Bone marrow (tissue), 2 donors: ENCODE measurements at places on chromosomes 7 and 10.

DNA sequence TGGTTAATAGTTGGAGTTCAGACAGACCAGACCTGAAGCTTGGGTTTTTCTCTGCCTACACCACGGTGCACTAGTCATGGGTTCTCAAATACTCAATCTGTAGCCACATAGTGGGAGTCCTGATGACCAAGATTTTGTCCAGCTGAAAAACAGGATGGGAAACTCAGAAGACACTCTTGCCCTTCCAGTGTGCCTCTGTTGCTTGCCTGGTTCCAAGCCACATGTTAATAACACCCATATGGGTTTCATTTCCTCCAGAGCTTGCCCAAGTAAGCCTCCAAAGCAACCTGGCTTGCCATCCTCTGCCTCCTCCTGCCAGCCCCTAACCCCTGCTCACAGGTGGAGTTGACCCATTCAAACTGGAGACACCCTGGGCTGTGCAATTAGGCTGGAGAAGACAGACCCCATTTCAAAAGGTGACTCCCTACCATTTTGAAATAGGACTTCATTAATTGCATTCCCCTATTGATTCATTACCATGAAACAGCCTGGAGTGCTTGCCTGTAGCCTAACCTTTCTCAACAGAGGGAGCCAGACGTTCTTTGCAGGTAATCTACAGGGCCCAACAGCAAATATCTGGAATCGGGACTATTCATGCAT is 108.0 kb upstream of the HABP2 start:
- DNase-seq: no peak

- no peak for DNase-seq
Measured at GRCh38 chr10:116198676-116199035, 74.3 kb downstream of the GFRA1 start.

DNA sequence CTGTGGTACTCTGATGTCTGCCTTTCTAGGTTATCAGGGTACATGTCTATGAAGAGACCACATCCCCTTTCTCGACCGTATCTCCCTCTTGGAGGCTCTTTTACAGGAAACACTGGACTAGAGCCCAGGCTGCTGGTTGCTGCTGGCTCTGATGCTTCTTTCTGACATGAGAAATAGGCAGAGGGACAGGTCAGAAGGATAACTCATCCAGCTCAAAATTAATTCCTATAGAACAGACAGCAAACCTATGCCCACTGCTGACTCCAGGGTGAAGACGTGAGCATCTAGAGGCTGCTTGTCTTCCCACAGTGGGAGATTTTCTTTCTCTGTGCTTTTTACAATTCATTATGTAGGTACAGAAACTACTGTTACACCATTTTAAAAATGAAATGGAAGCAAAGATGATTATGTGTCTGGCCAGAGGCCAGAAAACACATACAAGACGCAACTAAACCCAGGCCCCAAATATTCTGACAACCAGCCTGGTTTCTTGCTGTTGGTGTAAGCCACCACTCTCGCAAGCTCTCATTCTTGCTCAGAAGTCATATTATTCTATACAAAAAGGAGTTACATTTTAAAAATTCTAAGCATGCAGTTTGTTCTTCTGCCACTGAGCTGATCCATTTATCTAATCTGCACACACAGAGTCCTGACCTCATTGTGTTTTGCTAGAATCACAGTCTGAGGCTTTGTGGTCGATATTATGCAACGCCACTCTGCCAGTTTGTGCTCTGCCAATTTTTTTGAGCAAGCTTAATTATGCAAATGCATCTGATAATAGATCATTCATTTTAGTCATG is 424.3 kb downstream of the KIF20B start:
- DNase-seq: no peak

DNA sequence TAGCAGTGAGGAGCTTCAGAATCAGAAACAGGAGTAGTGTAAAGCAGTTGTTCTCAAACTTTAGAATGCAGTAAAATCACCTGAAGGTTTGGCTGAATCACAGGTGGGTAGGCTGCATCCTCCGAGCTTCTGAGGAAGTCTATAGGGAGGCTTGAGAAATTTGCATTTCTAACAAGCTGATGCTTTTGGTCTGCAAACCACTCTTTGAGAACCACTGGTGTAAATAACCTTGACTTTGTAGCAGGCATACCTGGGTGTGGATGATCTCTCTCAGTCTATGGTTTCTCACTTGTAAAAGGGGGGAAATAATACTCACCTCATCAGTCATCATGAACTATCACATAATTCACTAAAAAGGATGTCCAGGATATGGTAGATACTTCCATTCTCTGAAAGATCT is 118.1 kb downstream of the SRI start:
- DNase-seq: no peak

DNA sequence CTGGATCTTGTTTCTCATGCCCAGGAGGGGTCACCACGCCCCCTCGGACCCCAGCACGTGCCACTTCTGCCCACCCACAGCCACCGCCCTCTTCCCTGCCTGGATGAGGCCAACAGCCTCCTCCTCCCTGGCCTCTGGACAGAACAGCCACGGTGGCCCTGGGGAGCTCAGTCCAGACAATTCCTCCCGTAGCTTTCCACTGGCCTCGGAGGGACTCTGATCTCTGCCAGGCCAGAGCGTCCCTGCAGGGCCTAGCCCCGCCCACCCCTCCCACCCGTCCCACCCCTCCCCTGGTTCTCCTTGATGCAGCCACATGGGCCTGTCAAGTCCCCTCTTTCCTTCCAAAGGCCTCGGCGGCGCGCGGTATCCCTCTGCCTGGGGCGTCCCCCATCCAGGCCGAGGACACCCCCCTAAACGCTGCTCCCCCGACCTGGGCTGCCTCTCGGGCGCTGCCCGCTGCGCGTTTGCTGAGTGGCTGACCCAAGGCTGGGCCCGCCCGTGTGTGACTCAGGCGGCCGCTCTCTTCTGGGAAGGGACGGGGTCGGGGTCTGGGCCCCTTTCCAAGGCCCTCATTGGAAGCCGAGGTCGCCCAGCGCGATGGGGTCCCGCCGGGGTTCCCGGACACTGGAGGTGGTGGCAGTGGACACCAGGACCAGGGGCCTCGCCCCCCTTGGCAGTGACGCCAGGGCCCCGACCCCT is 557 bp downstream of the TMEM120A start:
- DNase-seq: peak; percentile 47

GRCh38 chr7:158443688-158444483 is 143.7 kb downstream of the PTPRN2 start:
- DNase-seq: no peak

GRCh38 chr7:106788637-106789036 is 76.4 kb upstream of the PIK3CG start:
- DNase-seq: no peak

- no peak for DNase-seq
Measured at GRCh38 chr7:38186593-38187314, 8.7 kb downstream of the STARD3NL start.

GRCh38 chr10:4684434-4684833 is 141.6 kb upstream of the AKR1E2 start:
- DNase-seq: no peak

DNA sequence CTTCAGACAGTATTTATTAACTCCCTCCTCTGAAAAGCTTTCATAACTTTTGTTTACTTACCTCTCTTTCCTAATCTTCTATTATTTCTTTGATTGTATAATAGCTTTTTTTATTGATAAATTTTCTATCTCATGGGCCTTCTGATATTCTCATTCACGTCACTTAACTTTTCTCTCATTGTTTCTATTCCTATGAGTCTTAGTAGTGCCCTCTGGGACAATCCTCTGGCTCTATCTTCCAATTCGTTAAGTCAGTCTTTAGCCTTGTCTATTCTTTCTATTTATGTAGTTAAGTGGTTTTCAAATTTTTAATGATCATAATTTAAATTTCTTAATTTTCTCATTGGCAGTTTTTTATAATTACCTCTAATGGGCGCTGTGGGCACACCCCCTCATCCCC is 6.4 kb upstream of the ELMO1 start:
- no peak for DNase-seq

DNA sequence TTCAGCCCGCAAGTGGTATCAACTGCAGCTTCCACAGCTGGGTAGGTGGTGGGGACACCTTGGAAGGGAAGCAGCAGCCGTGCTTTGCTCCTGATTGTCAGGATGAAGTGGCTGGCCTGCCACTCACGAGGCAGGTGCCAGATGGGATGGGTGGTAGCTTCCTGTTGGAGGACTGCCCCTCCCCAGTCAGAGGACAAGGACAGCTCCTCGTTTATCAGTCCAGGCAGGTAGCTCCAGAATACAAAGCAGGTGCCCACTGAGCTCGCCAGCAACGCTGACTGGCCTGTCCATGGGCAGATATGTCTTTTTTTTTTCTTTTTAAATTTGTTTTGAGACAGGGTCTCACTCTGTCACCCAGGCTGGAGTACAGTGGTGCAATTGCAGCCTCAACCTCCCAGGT is 431.3 kb downstream of the GALNT17 start:
- no peak for DNase-seq

- no peak for DNase-seq
Measured at GRCh38 chr10:112524641-112525040, 77.6 kb downstream of the VTI1A start.

DNA sequence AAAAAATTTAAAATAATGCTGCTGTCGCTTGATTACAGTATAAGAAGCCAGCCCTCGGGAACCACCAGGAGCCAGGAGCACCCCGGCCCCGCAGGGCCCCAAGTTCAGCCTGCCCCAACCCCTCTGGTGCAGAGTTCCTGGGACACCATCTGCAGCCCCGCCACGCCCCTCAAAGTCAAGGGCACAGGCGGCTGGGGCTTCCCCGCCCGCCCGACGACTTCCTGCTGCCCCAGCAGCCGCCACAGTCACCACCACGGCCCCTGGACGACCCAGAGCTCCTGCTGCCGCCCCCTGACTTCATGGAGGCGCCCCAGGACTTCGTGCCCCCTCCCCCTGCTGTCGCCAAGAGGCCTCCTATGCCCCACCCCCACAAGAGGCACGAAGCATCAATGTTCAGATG is 103.6 kb upstream of the PDSS1 start:
- no peak for DNase-seq

DNA sequence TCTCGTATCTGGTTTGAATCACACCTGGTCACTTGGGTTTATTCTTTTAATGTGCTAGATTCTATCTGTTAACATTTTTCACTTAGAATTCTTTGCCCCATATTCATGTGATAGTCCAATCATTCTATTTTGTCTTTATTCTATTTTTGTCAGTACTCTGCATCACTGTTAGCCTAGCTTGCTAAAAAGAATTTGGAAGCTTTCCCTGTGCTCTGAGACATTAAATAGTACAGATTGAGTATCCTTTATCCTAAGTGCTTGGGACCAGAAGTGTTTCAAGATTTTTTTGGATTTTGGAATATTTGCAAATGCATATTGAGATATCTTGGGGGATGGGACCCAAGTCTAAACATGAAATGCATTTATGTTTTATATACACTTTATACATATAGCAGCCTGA is 51.0 kb downstream of the RALA start:
- DNase-seq: no peak

GRCh38 chr7:24283897-24284698 is at the start of gene NPY:
NPY (plus strand) TSS chr7:24284190; CDS start chr7:24285241, 1,051 bp downstream.
- no peak for DNase-seq

DNA sequence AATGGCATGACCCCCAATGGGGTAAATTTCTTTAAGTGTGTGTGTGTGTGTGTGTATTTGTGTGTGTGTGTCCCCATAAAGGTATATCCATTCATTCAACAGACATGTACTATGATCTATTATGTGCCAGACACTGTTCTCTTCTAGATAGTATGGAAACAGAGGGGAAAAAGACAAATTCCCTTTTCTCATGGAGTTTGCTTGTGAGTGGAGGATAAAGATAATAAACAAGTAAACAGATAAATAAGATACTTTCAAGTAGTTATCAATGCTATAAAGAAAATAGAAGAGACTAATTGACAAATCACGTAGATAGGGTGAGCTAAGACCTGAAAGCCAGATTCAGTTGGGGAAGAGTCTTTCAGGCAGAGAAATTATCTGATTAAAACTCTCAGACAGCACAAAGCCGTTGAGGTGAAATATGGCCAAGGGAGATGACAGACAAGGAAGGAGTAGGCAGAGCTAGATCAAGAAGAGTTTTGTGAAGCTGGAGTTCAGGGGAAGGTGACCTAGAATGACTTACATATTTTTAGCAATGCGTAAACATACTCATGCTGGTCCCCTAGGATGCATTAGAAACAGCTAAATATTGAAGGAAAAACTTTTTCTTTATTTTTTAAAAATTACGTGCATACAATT is 45.2 kb upstream of the DMTF1 start:
- no peak for DNase-seq

- no peak for DNase-seq
Measured at GRCh38 chr7:108000875-108001763, 1.8 kb downstream of the LAMB1 start.

- DNase-seq: no peak
Measured at GRCh38 chr10:67471022-67471421, 225.0 kb downstream of the CTNNA3 start.

DNA sequence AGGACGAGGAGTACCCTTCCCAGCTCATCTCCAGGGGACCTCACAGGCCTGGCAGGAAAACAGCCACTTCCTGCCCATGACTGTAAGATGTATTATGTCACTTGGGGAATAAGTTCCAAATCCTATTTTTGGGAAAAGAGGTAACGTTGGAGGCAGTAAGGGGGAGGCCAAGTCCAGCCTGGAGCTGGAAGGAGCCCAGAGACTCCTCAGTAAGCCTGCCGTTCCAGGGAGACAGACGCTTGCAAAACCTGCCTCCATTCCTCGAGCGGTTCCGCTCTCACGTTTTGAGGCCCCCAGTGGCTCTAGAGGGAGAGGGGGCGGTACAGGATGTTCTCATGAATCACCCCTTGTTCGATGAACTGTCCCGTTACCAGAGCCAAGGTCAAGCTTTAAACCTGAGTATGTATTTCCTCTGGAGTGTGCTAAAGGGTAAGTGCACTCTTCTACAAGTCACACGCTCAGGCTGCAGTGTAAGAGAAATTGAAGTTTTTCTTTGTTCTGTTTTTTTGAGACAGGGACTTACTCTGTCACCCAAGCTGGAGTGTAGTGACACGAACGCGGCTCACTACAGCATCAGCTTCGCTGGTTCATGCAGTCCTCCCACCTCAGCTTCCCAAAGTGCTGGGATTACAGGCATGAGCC is 45.5 kb upstream of the CYTH3 start:
- peak; percentile 73 for DNase-seq

- no peak for DNase-seq
Measured at GRCh38 chr10:22363305-22363704, 18.0 kb downstream of the SPAG6 start.

- no peak for DNase-seq
Measured at GRCh38 chr7:137462074-137462715, 118.7 kb upstream of the PTN start.

DNA sequence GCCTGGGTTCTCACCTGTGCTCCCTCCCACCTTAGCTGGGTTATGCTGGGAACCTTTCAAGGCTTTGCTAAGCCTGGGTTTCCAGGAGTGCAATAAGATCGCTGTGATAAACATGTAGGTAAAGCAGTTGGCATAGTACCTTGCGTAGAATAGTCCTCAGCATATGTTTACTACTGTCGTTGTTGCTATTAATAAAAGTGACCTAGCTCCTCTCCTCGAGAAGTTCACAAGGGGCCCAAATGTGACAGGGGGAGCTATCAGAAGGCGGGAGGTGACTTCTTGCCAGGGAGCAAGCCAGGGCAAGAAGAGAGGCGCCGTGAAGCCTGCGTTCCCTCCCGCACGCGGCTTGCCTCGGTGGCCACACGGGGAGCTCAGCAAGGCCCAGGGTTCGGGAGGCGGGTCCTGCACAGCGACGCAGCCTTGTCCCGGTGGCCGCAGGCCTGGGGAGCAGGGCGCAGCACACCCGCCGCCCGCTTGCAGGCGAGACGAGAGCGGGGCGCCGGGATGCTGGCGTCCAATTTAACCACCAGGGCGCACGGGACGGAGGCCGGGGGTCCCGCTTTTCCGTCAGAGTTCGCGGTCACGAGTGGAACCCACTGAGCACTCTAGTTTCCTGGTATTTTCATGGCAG is 106.2 kb downstream of the SNX10 start:
- DNase-seq: peak; percentile 43
